ENCODE measurements at places on chromosomes 2 and 18.

DNA sequence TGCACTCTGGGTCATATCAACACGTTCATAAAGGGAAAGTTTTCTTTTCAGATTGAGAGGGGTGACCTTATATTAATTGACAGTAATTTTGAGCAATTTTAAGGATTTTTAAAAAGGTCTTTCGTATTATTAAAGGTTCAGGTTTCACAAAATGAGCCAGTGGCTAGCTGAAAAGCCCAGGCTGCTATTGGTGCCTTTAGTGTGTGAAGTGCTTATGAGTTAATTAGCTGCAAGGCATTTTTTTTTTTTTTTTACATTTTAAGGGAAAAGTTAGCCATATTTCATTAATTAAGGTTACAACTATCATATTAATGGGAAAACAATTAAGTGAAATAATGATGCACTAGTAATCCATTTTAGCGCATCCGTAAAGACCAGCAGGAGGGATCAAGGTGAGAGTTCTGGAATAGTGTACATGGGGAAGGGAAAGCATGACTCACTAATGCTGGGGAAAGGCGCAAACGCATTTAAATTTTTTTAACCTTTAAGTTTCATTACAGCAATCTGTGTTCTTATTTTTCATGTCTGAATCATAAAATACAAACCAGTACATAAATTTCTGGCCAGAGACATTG lies 200.0 kb downstream of the ZNF407 start:
- DNase-seq, result no peak

DNA sequence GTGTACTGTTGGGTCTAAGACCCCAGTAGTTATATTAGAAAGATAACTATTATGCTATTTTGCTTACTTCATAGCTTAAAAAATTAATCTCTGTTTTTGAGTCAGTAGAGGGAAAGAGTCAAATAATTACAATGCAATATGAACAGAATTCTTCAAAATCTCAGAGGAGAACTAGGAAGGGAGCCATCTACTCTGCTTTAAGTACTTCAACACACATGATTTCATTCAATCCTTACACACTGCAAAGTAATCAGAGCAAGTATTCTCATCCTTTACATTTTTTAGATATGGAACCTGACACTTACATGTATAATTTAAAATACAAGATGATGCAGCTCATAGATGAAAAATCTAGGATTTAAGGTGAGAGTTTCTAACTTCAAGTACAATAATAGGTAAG lies 27.7 kb downstream of the COL5A2 start:
- no peak for DNase-seq

GRCh38 chr2:134842930-134843490 lies 4.6 kb downstream of the ACMSD start:
- no peak for DNase-seq

GRCh38 chr2:1886405-1886992 lies 142.2 kb upstream of the PXDN start:
- DNase-seq, result no peak

GRCh38 chr2:159227467-159227866 lies 59.0 kb downstream of the WDSUB1 start:
- DNase-seq, result no peak

GRCh38 chr18:56065086-56065485 lies 477.1 kb upstream of the TCF4 start:
- no peak for DNase-seq

- no peak for DNase-seq
Measured at GRCh38 chr2:111182121-111182520, 61.4 kb downstream of the BCL2L11 start.

GRCh38 chr2:60529136-60529784 lies 24.2 kb downstream of the BCL11A start:
- no peak for DNase-seq

- DNase-seq, result no peak
Measured at GRCh38 chr2:159125858-159126257, 157.4 kb downstream of the TANC1 start.

DNA sequence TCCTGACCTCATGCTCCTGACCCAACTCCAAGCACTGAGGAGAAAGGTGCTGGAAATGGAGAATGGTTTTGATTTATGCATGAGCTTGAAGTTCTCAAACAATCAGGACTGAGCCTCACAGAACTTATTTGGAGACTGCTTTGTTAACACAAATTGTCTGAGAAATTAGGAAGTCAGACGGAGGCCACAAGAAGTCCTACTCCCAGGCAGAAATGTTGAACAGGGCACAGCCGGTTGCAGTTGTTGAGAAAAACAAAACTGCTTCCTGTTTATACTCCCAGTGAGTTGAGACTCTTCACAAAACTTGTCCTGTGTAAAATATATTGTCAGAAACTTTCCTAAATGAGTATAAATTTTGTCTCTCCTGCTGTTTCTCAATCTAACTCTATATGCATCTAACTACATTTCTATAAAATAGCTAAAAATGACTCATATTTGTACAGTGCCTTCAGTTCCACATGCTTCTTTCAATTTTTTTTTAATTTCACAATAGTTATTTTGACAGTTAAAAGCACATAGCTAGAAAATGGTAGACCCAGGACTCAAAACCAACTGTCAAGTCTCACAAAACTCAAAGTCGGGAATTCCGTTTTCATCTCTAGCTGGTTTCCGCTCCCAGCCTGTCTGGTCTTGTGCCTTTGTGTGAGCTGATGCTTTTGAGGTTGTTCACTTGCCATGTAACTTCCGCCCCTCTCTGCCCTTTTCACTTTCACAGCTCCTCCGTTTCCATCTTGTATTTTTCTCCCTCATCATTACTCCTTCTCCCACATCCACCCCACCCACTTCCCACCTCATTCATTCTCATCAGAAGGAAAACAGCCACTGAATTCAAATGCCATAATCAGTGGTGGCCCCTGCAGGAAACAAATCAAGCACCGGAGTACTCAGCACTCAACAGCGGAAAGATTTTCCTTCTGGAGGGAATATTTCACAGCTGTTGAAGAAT lies 215.0 kb downstream of the SUCLG1 start:
- DNase-seq, result no peak

DNA sequence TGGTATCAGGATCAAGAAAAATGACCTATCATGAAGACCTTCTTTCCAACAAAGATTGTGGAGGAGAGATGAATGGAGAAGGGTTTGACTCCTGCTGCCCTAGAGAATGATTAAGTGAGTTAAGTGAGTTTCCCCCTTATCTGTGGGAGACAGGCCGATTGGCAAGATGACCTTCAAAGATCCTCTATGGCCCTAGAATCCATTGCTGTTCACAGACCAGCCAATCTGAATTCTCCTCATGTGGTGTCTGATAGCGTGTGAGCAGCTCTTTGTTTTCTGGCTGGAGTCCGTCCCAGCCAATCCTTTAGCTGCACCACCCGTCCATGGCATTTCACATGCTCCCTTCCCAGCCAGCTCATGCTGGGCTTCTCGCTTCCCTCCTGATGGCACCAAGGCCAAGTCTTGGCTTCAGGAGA lies 79.4 kb downstream of the MARCHF4 start:
- DNase-seq, result no peak
